ENCODE measurements at places on chromosomes 7 and 10. TPM values are rescaled to one million over a fixed set of nuclear protein-coding genes. Genes with fewer than 3 reads are reported as not detected.

GRCh38 chr7:42573881-42574672, 337.1 kb upstream of the GLI3 start:
- H3K27me3 ChIP-seq = no peaks in the 10 kb centered on the region
- H3K27ac ChIP-seq = no peak overlapping the region
- no peaks in the 10 kb centered on the region for H3K4me1 ChIP-seq
- H3K36me3 ChIP-seq = no peaks in the 10 kb centered on the region
- DNase-seq = no peak

GRCh38 chr10:70811881-70812280, 3.9 kb upstream of the SGPL1 start:
- peaks cover 16% of the 10 kb centered on the region for H3K36me3 ChIP-seq
- H3K4me1 ChIP-seq = no peaks in the 10 kb centered on the region
- H3K4me3 ChIP-seq = no peak overlapping the region
- H3K27ac ChIP-seq = no peak overlapping the region
- peaks cover 49% of the 10 kb centered on the region for H3K27me3 ChIP-seq

GRCh38 chr7:218896-219580, 26.7 kb downstream of the FAM20C start:
- no peak for DNase-seq
- H3K27ac ChIP-seq = peak overlapping the region; percentile 40
- peaks cover 16% of the 10 kb centered on the region for H3K36me3 ChIP-seq
- peak overlapping the region; percentile 34 for H3K4me3 ChIP-seq

GRCh38 chr10:75650648-75651047, 219.2 kb downstream of the LRMDA start:
- no peak for DNase-seq
- no peak overlapping the region for H3K27ac ChIP-seq
- no peaks in the 10 kb centered on the region for H3K36me3 ChIP-seq
- H3K4me1 ChIP-seq = no peaks in the 10 kb centered on the region
- no peak overlapping the region for H3K4me3 ChIP-seq

GRCh38 chr7:121017586-121017985, 29.1 kb downstream of the CPED1 start:
- no peaks in the 10 kb centered on the region for H3K36me3 ChIP-seq
- no peak overlapping the region for H3K27ac ChIP-seq
- H3K4me3 ChIP-seq = no peak overlapping the region
- DNase-seq = no peak
- no peaks in the 10 kb centered on the region for H3K27me3 ChIP-seq

- H3K27ac ChIP-seq = no peak overlapping the region
- peaks cover 41% of the 10 kb centered on the region for H3K36me3 ChIP-seq
- peak; percentile 43 for DNase-seq
Observed at GRCh38 chr10:103416436-103417147, 20.2 kb downstream of the PDCD11 start.

- H3K4me3 ChIP-seq = peak overlapping the region; percentile 94
- H3K36me3 ChIP-seq = peaks cover 54% of the 10 kb centered on the region
- H3K4me1 ChIP-seq = peaks cover 20% of the 10 kb centered on the region
- H3K27me3 ChIP-seq = no peaks in the 10 kb centered on the region
Observed at GRCh38 chr10:5446390-5446926, 34.1 kb downstream of the NET1 start.

- H3K27ac ChIP-seq = no peak overlapping the region
- no peaks in the 10 kb centered on the region for H3K27me3 ChIP-seq
- H3K4me3 ChIP-seq = no peak overlapping the region
- H3K36me3 ChIP-seq = no peaks in the 10 kb centered on the region
- no peaks in the 10 kb centered on the region for H3K4me1 ChIP-seq
- no peak for DNase-seq
Observed at GRCh38 chr7:68432585-68432984, 1165.7 kb upstream of the AUTS2 start.

DNA sequence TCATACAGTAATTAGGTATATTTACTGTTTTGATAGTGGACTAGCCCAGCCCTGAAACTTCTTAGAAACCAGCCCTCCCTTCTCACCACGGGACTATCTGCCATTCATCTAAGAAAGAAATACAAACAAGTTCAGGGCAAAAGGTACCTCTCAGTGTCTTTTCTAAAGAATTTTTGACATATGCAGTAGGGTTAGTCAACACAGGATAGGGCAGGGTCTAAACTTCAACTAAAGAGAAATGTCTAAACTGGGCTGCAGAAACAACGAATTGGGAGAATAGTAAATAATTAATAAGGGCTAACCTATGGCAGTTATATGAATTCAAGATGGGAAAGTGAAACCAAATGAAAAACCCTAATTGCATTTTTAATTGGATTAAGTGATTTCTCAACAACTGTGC, 496.6 kb downstream of the INHBA start:
- no peaks in the 10 kb centered on the region for H3K27me3 ChIP-seq
- peaks cover 19% of the 10 kb centered on the region for H3K4me1 ChIP-seq
- peak overlapping the region; percentile 44 for H3K4me3 ChIP-seq
- H3K36me3 ChIP-seq = no peaks in the 10 kb centered on the region
- DNase-seq = no peak

DNA sequence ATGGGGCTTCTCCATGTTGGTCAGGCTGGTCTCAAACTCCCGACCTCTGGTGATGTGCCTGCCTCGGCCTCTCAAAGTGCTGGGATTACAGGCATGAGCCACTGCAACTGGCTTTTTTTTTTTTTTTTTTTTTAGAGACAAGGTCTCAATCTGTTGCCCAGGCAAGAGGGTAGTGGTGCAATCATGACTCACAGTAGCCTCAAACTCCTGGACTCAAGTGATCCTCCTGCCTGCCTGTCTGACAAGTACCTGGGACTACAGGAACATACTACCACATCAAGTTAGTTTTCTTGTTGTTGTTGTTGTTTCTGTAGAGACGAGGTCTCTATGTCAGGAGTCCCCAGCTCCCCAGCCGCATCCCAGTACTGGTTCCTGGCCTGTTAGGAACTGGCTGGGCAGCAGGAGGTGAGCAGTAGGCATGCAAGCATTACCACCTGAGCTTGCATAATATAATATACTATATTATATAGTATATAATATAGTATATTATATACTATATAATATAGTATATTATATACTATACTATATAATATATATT, 55.7 kb downstream of the TPK1 start:
- no peaks in the 10 kb centered on the region for H3K27me3 ChIP-seq
- no peak for DNase-seq
- no peaks in the 10 kb centered on the region for H3K36me3 ChIP-seq

- no peak overlapping the region for H3K27ac ChIP-seq
- peaks cover 68% of the 10 kb centered on the region for H3K27me3 ChIP-seq
- H3K4me1 ChIP-seq = no peaks in the 10 kb centered on the region
- H3K36me3 ChIP-seq = no peaks in the 10 kb centered on the region
- no peak for DNase-seq
Observed at GRCh38 chr10:132184816-132185593, 1.7 kb upstream of the DPYSL4 start.

- peaks cover 7% of the 10 kb centered on the region for H3K27me3 ChIP-seq
- H3K4me3 ChIP-seq = no peak overlapping the region
- no peak for DNase-seq
- no peak overlapping the region for H3K27ac ChIP-seq
Observed at GRCh38 chr10:90089719-90090118, 388.3 kb downstream of the KIF20B start.

DNA sequence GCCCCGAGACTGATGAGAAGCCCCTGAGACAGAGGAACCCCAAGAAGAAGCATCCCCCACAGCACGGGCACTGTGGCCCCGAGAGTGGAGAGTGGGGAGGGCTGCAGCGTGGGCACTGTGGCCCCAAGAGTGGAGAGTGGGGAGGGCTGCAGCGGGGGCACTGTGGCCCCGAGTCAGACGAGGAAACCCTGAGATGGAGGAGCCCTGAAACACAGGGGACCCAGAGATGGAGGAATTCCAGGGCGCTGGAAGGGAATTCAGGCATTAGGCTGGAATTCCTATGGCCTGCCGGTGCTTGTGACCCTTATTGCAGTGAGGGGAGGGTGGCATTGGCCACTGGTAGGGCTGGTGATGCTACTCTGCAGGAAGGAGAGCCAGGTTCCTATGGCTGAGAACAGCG, 168.6 kb upstream of the SHH start:
- H3K36me3 ChIP-seq = no peaks in the 10 kb centered on the region
- no peaks in the 10 kb centered on the region for H3K4me1 ChIP-seq
- H3K27me3 ChIP-seq = peaks cover 50% of the 10 kb centered on the region
- H3K27ac ChIP-seq = no peak overlapping the region
- H3K4me3 ChIP-seq = no peak overlapping the region

GRCh38 chr7:94632338-94633013, 23.5 kb downstream of the SGCE start:
- H3K27ac ChIP-seq = no peak overlapping the region
- DNase-seq = no peak
- H3K4me1 ChIP-seq = peaks cover 9% of the 10 kb centered on the region
- no peaks in the 10 kb centered on the region for H3K27me3 ChIP-seq
- no peak overlapping the region for H3K4me3 ChIP-seq

- H3K4me1 ChIP-seq = no peaks in the 10 kb centered on the region
- H3K4me3 ChIP-seq = peak overlapping the region; percentile 51
- no peaks in the 10 kb centered on the region for H3K36me3 ChIP-seq
- no peak for DNase-seq
Observed at GRCh38 chr7:154914308-154914995, 88.5 kb downstream of the PAXIP1 start.

Gene HDAC9
- 159 TPM for total RNA-seq

Gene SFXN3
- total RNA-seq = 27.5 TPM

Gene CFAP58
- not detected for total RNA-seq

Gene FKBP6
- total RNA-seq = not detected

Gene ELAPOR2
- total RNA-seq = 0.68 TPM
